ENCODE measurements at places on chromosomes 2 and 18.

DNA sequence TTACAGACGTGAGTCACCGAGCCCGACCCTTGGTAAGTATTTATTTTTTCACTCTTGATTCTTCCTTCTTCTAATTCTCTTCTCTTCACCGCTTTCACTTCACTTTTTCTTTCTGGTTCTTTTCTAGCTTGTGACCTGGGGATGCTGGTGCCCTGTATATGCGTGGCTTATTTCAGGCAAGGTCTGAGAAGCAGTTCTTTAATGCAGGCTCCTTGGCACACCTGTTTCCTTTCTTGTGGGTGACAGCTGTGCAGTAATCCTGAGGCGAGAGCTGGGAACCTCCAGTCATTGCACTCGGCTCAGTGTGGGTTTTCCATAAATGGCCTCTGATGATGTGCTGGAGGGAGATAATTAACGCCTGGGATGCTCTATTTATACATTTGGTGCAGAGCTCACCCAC lies 193.8 kb downstream of the TSN start:
- DNase-seq, result no peak

DNA sequence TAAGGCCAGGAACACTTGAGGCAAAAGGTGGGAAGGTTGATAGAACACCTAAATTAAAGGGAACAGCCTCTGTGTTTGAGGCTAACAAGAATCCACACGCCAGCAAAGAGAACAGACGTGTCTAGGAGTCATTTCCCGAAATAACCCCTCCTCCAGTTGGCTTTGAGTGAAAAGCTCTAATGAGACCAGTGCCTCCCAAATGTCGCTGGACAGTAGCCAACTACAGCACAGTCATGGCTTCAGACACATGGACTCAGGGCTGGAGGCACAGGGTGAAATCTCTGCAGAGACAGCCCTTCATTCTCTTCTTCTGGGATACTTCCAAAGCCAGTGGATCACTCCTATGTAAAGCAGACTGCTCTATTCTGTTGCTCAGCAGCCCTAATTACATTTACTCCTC lies 49.6 kb downstream of the SOWAHC start:
- no peak for DNase-seq

DNA sequence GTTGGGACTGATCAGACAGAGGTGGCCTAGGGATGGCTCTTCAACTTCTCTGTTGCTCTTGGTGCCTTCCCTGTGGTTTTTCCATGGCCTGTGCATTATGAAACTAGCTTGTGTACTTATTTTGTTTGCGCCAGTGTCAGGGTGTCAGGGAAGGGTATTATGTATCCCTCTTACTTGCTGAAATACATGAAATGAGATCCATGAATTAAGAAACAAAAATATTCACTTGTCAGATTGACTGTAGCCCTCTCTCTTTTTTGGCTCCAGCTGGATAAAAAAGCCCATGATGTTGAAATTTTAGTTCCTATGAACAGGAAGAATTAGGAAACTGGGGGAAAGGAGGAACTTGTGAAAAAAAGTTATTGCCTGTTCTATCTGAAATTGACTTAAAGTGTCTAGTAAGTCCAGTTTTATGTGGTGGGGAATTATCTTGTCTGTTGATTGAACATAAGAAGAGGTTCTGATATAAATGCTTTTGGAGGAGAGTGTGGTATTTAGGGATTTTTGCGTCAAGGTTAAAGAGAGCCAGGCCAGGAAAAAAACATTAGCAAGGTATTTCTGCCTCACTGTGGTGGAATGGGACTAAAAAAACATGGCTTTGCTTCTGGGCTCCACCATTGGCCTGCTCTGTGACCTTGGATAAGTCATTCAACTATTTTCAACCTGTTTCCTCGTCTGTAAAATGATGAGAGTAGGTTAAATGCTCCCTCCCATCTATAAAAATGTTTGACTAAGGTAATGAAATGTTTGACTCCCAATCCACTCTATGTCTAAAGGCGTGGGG lies 12.0 kb downstream of the UGP2 start:
- DNase-seq, result no peak

DNA sequence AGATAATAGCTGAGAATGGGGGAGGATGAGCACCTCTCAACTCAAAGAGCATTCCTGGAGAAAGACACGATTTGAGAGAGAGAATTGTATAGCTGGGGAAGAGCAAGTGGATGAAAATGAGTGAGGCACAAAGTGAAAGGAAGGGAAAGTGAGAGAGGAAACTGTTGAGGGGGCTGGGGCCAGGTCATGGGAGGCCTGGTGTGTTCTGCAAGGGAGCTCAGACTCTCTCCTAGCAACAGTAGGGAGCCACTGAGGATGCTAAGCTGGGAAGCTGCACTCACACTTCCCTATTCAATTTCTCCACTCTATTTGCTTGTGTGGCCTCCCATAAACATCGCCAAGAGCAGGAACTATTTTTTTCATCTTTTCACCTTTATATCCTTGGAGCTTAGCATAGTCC lies 14.8 kb downstream of the EVA1A start:
- DNase-seq, result no peak

DNA sequence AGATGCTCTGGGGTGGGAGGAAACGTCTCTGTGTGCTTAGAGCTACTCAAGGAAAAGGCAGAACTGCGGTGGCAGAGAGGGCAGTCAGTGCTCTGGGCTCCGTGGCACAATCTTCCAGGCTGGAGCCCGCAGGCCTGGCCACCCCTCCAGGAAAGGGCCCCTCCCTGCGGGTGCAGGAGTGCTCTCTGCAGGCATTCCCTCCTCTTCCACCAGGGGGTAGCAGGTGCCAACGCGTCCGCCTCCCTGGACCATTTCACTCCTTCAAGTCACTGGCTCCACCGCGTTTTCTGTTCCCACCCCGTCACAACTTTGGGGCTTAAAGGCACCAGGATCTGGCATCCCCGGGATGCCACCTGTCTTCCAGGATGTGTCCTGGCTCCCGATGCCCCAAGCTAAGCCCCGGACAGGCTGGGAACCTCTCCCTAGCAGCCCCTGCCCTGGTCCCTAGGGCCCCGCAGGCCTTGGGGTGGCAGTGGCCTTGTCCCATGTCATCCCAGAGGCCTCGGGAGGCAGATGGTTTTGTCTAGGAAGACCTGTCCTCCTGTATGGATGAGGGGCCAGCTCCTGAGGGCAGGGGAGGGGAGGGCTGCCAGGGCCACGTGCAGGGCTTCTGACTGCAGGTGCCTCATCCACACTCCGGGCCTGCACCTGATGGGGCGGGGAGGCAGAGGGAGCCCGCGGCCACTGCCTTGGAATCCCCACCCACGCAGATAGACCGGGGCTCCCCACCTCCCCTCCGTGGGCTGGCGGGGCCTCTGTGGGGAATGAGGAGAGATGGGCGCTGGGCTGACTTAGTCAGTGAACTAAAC lies 26.4 kb downstream of the KCNIP3 start:
- no peak for DNase-seq

DNA sequence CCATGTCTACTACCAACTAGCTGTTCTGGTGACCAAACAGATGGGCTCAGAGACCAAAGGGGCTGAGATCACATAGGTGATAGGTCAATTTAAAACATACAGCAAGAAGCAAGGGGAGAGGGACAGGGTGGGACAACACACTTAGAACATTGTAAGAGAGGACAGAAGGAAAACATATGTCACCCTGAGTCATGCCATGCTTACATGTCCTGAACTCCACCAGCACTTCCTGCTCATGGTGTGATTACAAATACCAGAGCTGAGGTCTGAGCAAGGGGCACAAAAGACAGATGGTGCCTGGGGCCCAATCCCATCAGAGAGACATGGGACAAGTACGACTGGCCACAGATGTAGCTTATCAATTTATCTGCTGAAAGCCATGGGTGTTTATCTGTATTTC lies 28.7 kb upstream of the GALNT14 start:
- DNase-seq, result no peak

- DNase-seq, result no peak
Observed at GRCh38 chr18:48616484-48617255, 77.8 kb downstream of the CTIF start.

DNA sequence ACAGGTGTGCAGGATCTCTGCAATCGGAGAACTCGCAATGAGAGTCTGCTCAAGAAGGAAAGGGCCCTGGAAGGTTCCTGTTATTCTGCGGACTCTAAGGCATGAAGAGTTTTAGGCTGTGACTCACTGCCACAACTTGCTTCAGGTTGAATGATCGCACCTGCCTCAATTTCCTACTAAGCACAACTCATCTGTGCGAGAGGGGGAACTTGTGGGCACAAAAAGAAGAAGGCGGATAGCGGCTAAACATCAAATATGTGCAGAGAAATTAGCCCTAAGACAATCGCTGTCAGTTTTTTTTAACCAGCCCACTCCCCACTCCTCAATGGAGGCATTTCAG lies 14.0 kb upstream of the CREG2 start:
- DNase-seq, result no peak

- DNase-seq, result no peak
Observed at GRCh38 chr2:23538566-23538965, 153.6 kb downstream of the KLHL29 start.

DNA sequence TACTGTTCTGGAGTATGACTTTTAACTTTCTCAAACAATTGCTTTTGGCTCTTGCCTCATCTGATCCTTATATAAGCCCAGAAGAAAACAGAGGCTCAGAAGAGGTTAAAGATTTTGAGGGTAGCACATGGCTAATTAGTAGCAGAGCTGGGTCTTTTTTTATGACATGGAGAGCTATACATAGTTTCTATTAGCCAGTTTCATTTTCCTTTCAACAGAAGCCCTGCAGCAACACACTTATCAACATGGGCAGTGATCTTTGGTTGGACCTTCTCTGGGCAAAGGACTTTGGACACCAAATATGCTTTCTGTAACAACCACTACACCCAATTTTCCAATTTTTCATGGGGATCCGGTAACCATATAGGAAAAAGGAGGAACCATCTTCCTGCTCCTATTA lies 64.9 kb downstream of the NCKAP5 start:
- DNase-seq, result no peak

DNA sequence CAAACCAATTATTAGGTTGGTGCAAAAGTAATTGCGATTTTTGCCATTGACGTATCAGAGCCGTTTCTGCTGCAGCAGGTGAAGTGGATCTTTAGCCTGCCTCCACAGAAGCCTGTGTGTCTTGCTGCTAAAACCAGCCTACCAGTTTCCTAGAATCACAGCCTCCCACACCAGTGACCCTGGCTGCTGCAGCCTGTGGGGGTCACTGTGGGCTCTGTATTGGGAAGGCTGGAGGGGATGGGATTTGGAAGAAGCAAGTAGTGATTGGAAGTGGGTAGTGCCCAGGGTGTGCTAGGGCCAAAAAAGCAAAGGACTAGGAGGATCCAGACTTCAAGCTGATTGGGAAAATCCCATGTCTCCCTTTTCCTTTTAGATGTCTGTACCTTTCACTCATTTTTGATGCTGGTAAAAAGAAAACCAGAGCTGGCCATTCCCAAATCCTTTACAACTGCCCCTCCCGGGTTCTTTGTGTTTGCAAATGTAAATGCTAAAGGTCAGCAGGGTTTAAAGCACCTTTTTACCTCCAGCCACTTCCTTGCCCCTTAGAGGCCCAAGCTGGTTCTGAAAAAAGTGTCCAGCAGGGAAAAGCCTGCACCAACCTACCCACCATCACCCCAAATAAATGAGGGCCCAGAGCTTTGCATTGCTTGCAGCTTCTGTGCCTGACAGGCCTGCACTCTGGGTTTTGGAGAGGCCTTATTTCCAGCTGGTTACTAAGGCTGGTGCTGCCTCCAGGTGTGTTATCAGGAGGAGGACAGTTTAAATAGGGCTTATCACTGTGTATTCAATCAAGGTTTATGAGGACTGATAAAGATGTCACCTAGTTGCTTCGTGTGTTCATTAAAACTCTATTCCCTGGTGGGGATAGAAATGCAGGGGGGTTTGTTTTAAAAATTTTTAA lies 172.0 kb downstream of the MIB1 start:
- DNase-seq, result no peak

DNA sequence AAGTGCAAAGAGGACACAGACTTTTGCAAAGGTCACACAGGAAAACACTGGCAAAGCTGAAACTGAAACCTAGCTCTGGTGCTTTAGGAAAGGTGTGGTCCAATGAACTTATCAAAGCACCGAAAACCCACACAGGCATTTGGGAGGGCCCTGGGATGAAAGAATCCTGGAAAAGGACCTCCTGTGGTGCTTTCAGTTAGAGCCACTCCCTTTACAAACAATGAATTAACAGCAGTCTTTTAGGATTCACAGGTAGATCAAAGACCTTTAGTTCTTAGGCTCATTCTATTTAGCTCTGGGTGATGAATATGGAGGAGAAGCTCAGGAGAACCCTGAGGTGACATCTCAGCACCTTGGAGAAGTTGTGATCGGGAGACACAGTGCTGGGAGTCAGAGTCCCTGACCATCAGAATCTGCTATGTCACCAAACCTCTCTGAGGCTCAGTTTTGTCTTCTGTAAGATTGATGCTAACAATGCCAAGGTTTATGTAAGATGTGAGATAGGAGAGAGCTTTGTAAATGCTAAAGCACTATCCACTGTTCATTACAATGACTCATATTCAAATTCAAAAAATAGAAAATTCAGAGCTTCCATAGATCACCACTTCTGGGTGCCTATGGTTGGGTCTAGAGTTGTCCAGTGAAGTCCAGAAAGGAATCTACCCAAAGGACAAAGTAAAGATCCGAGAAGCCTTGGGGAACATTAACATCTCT lies 39.3 kb downstream of the VSNL1 start:
- no peak for DNase-seq

DNA sequence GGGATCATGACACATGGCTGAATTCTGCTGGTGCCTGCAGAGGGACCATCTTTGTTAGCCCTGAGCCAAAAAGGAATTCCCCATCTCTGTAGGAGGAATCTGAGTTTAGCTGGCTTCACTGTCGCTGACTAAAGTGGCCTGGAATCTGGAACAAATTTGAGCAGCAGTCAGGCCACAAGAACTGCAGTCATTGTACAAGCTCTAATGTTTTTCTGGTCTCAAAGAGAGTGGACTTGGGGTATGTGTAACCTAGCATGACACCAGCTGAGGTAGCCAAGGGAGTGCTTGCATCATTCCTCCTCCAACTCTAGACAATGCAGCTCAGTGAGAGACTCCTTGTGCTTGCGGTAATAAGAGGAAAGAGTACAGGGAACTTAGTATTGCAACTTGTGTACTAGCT lies 539.1 kb upstream of the LRRTM4 start:
- DNase-seq, result no peak

DNA sequence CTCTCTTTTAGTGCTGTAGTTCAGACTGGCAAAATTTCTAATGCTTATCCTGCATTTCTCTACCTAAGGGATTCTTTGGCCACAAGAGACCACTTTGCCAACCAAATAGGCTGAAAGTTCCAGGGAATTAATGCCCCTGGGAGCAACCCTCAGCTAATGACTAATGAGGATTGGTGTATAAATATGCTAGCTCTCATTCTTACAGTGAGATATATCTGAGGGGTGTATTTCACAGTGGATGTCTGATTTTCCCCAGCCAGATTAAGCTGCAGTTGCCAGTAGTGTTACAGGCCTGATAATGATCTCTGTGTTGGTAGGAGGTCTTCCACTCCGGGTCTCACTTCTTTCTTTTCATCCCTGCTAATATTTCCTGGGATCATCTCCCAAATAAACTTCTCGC lies 90.4 kb downstream of the GULP1 start:
- DNase-seq, result no peak

Measured in CD4-positive, alpha-beta T cell treated with Interferon alpha-2 for 1 hour (primary cell).